ENCODE measurements at places on chromosomes 3 and 15. TPM values are rescaled to one million over a fixed set of nuclear protein-coding genes. Genes with fewer than 3 reads are reported as not detected.
A peak's percentile ranks its signal among the peaks of the same experiment; 100 is the strongest.

The SLC12A8 gene
- total RNA-seq: 12.2 TPM

The SCG5 gene
- total RNA-seq: 1.3 TPM

DNA sequence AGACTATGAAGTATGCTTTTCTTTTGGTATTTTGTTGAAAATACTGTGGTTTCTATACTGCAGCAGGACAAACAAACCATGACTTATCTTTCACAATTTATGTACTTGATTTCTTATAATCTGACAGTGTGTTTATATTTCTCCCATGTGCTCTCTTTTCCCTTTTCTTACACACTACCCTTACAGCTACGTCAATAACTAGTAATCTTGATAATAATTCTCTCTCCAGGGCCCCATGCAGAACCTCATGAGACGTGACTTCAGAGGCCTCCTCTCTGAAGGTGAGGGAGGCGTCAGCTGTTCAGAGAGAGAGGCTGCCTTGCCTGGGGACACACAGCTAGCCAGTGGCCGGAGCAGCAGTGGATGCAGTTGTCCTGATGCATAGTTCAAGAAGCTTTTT is 35.9 kb downstream of the KY start:
- no peak for DNase-seq

DNA sequence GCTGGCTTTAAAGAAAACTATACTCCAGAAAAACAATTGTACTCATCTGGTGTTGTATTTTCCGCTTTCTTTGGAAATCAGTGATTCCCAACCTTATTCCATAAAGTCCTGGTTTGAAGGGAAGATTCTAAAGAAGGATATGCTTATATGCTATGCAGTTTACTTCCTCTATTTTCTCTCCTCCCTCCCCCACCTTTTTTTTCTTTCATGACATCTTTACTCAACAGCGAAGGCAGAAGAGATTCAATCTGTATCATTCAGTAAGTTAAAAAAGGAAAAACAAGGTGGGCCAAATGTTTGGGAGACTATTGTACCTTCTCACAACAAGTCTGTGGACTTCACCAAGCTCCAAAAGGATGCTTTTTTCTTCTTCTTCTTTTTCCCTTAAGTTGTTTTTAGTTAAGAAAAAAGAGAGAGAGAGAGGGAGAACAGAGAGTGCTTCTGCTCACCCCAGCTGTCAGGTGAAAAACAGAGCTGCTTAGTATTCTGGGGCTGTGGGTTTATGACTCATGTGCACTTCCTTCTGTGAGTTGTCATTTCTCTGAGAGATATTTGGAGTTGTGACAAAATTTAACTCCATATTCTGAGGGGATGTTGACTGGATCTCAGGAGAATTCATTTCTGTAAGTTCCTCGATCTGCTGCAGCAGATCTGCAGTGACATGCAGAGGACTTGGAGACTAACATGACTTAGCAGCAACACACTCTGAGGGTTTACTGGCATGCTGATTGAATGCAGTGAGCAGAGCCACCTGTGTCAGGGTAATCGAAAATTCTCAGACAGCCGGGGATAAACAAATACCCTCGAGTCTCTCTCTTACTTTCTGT is 70.7 kb downstream of the SSR3 start:
- DNase-seq: peak; percentile 83

The TMED3 gene
- total RNA-seq: 129 TPM

GRCh38 chr3:16369885-16370284 is 104.9 kb downstream of the OXNAD1 start:
- DNase-seq: no peak

DNA sequence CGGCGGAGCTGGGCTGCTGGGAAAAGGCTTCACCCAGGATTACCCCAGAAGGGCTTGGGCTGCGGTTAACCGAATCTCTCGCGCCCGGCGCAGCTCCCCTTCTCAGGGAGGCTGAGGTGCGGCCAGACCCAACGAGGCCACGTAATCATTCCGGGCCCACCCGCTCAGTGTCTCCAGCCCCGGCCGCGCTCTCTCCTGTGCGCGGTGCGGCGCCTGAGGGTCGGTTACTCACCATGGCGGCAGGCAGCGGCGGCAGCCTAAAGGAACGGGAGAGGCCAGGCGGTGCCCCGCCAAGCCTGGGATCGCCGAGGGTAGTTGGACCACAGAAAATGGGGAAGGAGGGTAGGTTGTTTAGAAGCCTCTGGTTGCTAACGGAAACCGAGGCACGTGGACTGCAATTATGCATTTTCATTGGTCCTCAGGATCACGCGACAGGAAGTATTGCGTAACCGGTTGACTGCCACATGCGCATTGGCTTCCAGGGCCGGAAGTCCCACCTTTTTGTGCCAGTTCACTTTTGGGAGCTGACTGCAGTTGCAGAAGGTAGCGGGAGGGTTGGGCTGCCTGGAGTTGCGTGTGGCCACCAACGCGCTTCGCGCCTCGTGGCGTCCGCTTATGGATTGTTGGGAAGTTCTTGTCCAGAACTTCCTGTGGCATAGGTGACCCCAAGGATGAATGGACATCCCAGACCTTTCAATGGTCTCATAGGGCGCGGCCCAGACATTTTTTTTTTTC is at the start of gene LZTFL1:
TSS of gene LZTFL1 (minus strand) at position 363 of the 735 bp plus-strand sequence. CDS start at position 235, 128 bp downstream.
- peak; percentile 98 for DNase-seq

DNA sequence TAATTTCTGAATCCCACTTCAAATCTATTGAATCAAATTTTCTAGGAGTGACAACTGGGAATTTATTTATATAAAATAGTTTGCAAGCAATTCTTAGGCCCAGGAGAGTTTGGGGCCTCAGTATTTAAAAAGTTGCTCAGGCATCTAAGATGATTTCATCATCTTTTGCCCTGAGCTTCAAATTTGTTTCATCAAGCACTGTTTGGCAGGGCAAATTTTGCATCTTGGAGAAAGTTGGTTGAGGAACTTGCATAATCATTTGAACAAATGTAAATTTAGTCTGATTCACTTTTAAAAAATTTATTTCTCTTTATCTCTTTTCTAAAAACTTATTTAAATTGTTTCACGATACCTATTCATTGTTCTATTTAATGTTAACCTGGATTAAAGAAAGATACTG is 702.8 kb downstream of the SI start:
- no peak for DNase-seq

DNA sequence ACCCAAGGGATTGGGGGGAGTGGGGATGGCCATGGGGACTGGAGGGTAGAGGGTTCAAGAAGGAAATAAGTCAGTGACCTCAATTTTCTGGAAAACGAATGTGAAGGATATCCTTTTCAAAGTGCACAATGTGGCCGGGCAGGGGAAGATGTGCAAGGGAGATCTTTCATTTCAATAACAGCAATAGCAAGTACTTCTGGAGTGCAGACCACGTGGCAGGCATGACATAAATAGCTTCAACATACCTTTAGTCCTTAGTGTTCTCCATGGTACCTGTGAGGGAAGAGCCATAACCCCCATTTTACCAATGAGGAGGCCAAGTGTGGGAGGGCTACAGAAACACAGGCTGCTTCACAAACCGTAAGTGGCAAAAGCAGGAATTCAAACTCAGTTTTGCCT is 138.7 kb downstream of the FOXP1 start:
- DNase-seq: no peak

DNA sequence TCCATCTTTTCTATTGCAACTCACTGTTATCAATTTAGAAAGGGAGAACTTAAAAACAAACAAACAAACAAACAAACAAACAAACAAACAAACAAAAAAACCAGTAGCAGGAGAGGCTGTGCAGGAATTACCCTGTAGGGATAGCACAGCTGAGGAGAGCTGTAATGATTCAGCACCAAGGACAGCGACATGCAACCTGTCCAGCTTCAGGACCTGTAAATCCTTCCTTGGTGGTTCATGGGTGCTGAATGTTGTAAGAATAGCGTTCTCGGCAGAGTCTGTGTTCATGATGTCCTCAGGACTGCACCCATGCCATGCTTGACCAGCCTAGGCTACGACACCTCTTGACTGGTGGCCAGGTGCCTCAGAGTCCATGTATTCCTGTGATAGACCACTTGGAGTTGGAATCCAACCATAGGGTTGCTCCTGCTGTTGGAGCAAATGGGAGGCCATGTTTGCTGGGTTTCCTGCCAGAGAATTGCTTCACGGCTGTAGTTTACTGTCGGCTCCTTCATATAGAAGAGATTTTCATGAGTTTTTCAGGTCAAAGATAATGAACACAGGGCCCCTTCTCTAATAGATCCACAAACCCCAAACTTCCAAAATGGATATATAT is 65.9 kb downstream of the CACNA2D3 start:
- peak; percentile 52 for DNase-seq

The C3orf80 gene
- 0.21 TPM for total RNA-seq

- peak; percentile 69 for DNase-seq
Observed at GRCh38 chr15:90143166-90143655, 40.9 kb upstream of the IDH2 start.

GRCh38 chr3:52216585-52217408 is 8.6 kb downstream of the TLR9 start:
- peak; percentile 98 for DNase-seq

DNA sequence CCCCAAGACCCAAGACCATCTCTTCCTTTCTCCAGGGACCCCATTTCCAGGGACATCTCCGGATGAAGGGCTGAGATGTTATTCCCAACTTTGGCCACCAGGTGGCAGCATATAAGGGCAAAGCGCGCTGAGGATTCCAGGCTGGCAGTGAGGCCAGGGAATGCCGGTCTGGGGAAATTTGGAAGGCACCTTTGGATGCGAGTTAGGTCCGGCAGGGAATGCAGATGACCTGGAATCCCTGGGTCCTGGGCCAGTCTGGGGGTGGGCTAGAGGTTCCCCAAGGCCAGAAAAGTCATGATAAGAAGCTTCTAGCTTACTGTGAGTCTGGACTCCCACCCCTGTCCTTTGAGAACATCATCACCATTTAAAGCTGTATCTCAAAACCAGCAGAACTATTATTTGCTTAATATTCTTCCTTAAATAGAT is 1.6 kb upstream of the CHST13 start:
- DNase-seq: peak; percentile 73

The VEPH1 gene
- total RNA-seq: 17.0 TPM

DNA sequence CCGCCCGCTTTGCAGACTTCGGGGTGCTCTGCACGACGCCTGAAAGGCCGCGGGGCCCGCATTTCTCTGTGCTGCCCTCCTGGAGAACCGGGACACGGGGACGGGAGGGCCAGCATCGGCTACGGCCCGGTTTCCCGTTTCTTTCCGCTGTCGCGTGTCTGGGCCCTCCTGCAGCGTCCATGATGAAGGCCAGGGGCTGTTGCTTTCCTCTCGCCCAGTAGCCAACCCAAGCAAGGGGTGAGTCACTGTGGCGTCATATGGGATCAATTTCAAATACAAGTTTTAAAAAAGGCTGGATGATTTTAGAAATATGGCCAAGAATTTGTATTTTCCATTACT is 435 bp downstream of the SLC35G2 start:
- peak; percentile 65 for DNase-seq

The AADACL2 gene
- not detected for total RNA-seq

DNA sequence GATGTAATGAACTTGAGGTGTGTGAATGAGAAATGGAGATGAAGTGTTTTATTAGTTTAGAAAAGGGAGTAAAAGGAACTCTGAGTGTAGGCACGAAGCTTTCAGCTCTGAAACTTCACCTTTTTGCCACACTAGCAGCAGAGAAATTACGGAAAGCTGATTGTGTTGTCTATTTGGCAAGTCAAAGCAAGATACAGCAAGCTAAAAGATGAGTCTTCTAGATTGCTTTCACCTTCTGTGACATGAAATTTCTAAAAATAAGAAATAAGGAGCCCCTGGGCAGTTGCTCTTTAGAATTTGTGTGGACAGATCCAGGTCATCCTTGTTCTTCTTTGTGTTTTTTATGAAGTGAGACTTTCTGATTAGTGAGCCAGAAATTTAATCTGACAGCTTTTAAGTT is 143.4 kb downstream of the FNDC3B start:
- DNase-seq: no peak

The GOLGA6D gene
- not detected for total RNA-seq

- no peak for DNase-seq
Observed at GRCh38 chr15:59548501-59549226, 62.9 kb upstream of the GCNT3 start.

GRCh38 chr3:53026382-53027162 is 19.3 kb downstream of the SFMBT1 start:
- no peak for DNase-seq

The CHAC1 gene
- 10.4 TPM for total RNA-seq

DNA sequence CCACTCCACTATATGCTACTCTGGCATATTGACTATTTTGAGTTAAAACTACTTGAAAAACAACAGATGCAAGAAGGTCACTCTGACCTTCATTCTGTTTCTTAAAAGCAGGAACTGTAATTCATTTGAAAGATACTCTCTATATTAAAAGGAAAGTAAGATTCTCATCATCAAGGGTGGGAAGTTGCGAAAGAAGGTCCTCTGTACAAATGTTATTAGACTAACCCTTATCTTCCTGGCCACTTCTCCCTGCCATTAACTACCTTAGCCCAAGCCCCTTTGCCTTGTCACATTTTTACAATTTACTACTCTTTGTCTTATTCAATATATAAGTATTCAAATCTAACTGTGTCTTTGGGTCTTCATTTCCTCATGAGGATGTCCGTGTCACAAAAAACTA is 16.1 kb downstream of the SIDT1 start:
- DNase-seq: no peak

DNA sequence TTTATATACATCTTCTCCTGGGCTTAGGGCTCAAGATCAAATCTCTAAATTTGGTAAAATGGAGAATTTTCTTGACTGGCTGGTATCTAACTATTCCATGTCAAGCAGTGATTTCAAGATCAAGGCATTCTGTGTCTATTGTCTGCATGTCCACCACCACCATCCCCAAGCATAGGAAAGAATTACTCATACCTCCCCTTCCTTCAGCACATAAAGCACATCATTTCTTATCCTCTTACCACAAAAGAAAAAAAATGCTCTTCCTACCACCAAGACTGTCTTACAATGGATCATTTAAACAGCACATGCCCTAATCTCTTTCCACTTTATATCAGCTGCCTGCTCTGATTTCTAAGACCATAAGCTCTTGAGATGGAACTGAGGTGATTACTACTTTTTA is 470.5 kb upstream of the THBS1 start:
- DNase-seq: no peak

DNA sequence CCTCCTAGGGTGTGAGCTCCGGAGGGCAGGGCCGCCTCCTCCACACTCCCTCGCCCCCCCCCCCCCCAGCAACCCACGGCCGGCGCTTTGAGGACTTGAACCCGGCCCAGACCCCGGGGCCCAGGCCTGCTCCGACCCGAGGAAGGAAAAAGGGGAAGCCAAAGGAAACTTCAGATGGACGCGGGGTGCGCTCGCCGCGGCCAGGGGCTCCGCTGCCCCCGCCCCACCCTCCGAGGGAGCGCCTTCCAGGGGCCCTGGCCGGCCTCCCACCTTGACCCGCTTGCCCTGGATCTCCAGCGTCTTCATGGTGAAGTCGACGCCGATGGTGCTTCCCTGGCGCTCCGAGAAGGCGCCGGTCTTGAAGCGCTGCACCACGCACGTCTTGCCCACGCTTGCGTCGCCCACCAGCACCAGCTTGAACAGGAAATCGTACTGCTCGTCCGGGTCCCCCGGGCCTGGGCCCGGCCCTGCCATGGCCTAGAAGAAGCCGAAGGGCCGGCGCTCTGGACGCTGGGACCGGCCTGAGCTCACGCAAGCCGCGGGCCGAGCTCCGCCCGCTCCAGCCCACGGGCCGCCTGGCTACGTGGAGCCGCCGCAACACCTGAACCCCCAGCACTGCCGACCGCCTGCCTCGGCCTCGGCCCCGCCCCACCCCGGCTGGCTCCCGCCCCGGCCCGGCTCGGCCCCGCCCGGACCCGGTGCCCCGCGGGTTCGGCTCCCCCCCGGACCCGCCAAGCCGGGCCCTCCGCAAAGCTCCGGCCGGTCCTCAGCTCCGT is 400 bp downstream of the RAB43 start:
- DNase-seq: no peak

- DNase-seq: peak; percentile 17
Observed at GRCh38 chr15:43314171-43314570, 16.2 kb downstream of the LCMT2 start.

- no peak for DNase-seq
Observed at GRCh38 chr3:30233913-30234646, 372.3 kb upstream of the TGFBR2 start.

Data from myocyte (in vitro differentiated cells).